ENCODE measurements at places on chromosomes 7 and 10.

DNA sequence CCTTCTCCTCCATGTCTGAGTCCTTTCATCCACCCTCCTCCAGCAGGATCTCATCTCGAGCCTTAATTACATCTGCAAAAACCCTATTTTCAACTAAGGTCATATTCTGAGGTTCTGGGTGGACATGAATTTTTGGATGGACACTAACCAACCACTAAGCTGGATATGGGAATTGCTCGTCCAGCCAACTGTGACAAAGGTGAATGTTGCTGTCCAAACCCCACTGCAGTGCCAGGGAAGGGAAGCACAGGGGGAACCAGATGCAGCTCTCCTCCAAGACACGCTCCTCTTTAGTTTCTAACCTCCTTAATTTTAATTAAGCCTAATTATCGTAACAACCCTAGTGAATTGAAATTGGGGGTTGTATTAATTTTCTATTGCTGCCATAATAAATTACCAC, 65.1 kb upstream of the EBF3 start:
- DNase-seq: no peak

- peak; percentile 35 for DNase-seq
These were observed 499.9 kb downstream of the AUTS2 start for GRCh38 chr7:70098133-70098561.

DNA sequence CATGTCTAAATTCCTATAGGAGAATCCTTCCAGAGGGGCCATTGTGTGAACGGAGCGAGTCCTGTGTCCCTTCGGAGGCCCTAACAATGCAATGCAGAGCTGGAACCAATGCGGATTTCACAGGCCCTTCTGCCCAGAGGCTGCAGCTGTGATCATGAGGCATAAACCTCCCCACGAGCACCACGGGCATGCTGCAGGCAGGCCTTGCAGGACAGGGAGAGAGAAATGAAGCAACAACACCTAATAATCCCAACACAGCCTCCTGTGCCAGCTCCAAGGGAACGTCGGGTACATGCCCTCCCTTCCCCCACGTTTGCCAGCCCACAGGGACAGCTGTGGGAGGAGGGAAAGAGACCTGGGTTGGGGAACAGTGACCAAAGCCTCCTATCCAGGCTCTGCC, 74.4 kb downstream of the TNS3 start:
- DNase-seq: no peak

DNA sequence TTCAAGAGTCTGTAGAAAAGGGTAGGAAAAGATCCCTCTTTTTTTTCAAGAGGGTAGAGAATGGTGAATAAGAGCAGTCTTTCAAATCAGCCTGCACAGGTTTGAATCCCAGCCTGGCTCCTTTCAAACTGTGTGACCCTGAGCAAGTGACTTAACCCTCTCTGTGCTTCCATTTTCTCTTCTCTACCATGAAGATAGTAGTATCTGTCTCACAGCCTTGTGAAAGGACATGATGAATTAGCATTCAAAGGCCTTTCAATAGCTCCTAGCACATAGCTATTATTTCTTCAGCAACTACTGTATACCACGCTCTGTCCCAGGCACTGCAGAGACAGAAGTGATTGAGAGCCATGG, 25.4 kb downstream of the LEP start:
- DNase-seq: no peak

DNA sequence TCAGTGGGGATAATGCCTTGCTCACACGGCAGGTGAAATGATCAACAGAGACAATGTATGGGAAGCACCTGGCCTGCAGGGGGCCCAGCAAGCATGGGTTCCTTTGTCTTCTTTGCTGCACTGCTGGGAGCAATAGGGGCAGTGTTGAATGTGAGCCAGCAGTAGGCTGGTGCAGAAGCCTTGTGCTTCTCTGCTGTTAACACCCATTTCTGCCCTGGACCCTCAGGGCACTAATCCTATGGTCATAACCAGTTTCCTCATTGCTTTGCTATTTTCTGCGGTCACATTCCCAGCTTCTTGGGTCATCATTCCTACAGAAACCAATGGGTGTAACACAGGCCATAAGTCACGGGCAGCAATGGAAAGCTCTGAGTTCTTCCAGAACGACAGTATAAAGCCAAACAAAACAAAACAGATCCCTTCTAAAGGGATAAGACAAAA, 10.9 kb upstream of the LGI1 start:
- peak; percentile 78 for DNase-seq

All from small intestine (tissue), 16 donors.